Activated CD8-positive, alpha-beta memory T cell treated with anti-CD3 and anti-CD28 coated beads for 48 hours (primary cell): ENCODE measurements at places on chromosomes 3 and 15.

DNA sequence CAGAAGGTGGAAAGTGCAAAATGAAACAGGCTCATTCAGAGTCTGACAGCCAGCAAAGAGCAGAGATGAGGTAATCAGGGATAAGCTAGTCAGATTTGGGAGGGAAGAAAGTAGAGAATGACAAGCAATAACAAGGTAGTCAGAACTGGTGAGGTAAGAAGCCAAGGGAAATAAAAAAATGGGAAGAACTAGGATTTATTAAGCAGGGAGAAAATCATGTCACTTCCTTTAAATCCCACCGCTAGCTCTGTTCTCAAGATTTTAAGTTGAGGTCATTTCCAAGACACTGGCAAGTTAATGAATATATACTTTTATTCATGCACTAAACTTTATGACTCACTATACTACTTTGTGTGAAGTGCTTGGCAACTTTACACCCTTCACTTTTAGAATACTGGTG lies 1106.8 kb downstream of the IGSF11 start:
- no peak for DNase-seq

- DNase-seq: no peak
Measured at GRCh38 chr3:139394116-139394515, 4.7 kb upstream of the COPB2 start.

DNA sequence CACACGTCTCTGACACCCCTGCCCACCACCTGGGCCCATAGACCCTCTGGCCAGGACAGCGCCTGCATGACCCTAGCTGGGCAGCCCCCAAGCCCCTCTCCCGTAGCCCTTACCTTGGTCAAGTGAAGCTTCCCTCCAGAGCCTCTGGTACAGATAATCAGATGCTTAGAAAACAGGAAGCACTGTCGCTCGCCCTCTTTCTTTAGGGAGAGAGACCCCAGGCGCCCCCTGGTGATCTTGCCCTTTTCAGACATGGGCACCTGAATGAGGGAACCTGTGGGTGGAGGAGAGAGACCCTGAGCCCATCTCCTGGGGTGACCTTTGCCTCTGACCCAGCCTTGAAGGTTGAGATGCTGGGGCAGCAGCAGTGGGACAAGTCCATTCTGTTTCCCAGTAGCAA lies 65.4 kb downstream of the RASGRF1 start:
- DNase-seq: no peak

GRCh38 chr3:58073301-58074108 lies 65.3 kb downstream of the FLNB start:
- DNase-seq: no peak

DNA sequence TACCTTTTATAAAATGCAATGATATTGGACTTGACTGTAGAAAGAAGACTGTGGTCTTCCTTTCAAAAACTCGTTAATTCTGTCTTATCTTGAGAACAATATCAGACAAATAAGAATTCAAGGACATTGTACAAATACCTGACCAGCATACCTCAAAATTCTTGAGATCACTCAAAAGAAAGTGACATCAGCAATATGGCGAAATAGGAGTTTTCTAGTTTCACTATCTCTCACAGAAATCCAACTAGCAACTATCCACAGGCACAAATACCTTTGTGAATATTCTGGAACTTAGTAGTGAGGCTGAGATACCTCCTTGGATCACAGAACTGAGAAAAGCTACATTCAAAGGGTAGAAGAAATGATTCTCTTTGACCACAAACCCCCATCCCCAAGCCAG lies 419.7 kb downstream of the ZNF385D start:
- DNase-seq: no peak

DNA sequence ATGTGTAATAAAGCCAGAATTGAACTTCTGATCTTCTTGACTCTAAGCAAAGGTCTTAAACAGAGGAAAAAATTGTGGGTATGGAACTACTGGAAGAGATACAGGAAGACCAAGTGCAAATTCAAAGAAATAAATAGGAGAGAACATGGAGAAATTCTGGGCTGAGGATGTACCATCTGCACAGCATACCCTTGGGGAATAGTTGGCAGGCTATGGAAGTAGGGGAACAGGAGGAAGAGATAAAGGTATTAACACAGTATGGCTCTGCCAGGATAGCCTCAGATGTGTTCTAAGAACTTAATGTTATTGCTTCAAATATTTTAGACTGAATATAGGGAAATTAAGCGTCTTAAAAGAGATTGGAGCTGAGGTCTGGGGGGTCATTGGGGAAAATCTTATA lies 485.4 kb downstream of the CNTN3 start:
- no peak for DNase-seq

DNA sequence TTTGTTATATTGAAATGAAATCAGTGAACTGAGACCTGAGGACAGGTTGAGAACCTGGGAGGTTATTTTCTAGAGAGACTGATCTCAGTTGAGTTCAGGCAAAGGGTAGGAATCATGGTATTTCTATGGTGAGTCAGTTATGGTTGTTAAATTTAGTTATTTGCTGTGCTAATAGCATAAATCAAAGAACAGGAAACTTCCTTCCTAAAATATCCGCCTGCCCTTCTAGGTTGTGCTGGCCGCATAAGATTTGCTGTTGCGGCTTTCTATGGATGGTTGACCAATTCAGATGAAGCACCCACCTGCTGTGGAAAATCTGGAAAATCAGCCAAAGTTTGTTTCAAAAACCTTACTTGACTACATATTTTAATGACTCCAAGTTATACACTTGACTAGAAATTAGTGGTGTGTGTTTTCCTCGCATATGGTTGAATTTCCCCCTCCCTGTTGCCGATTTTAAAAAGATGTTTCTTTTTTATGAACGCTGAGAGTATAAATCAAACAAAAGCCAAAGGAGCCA lies 52.6 kb downstream of the PLCL2 start:
- DNase-seq: no peak

DNA sequence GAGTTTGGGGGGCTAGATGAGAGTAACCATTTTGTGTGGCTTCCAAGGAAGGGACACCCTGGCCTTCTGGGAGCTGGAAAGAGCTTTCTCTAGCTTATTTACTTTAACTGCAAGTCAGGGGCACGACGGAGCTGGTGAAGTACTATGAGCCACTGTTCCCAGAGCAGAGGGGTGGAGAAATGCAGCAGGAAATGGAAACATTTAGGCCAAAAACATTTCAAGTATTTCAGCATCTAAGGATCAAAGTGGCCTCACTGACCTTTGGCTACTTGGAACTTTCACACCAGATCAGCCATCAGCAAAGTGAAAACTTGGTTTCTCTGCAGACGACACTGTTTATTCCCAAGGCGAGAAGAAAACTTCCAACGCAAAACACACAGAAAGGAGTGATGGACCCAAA lies 7.9 kb downstream of the DGKG start:
- DNase-seq: no peak

- DNase-seq: peak; percentile 73
Measured at GRCh38 chr15:101251830-101252820, at the start of gene CHSY1. Gene CHSY1, minus strand, starts transcription at chr15:101252048. Its CDS starts 592 bp downstream, at chr15:101251456.

GRCh38 chr3:154786724-154787123 lies 293.4 kb upstream of the MME start:
- no peak for DNase-seq

DNA sequence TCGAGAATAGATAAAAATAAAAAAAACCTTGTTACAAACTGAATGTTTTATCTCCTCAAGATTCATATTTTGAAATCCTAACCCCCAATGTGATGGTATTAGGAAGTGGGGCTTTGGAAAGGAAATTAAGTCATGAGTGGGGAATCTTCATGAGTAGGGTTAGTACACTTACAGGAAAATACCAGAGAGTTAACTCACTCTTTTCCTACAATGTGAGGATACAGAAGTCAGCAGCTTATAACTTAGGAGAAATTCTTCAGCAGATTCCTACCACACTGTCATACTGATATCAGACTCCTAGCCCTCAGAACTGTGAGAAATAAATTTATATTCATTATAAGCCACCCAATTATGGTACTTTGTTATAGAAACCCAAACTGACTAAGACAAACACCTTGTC lies 453.1 kb downstream of the GBE1 start:
- DNase-seq: no peak

- no peak for DNase-seq
Measured at GRCh38 chr3:102715030-102715697, 280.3 kb downstream of the ZPLD1 start.

- no peak for DNase-seq
Measured at GRCh38 chr3:151275091-151275490, 3.3 kb downstream of the P2RY14 start.

DNA sequence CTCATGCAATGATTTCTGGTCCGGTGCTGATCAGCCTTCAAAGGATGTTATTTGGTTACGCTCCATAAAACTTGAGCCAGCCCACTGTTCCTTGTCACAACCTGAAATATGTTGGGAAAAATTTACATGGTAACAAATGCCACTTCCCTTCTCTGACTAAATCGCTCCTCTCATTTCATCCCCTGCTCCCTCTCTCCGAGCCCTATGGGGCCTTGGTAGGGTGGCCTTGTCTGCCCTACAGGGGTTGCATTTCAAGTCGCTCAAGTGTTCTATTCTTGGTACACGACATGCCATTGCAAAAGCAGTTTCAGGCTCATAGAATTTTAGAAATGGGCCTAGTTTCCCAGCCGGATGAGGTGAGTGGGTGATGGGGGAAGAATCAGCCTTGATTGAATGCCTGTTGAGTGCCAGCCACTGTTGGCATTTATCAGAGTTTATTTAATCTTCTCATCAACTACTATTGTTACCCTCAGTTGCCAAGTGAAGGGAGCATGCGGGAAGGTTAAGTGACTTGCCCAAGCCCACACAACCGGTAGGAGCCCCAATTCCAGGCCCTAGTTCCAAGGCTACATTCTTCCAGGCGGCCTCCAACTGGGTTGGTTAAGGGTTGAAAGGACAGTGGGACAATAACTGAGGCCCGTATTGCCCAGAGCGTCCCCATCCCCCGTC lies 961 bp upstream of the ABHD2 start:
- no peak for DNase-seq

- no peak for DNase-seq
Measured at GRCh38 chr3:57981483-57982087, 26.6 kb upstream of the FLNB start.

DNA sequence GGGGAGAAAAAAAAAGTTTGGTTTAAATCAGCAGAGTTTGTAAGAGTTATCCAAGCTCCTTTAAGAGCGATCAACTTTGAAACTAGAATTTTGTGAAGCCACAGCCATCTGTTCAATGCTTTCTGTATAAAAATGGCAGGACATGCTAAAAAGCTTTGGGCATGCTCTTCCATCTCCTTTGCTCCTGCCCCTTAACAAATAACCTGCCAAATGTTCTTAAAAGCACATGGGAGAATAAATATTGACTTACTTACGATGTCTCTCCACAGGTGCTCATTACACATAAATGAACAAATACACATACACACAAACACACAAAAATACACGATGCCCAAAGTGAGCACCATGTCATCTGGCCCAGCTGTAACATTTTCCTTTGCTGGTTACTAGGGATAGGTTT lies 211.8 kb upstream of the DPH6 start:
- no peak for DNase-seq

GRCh38 chr15:63831041-63831440 lies 2.7 kb downstream of the HERC1 start:
- DNase-seq: no peak

DNA sequence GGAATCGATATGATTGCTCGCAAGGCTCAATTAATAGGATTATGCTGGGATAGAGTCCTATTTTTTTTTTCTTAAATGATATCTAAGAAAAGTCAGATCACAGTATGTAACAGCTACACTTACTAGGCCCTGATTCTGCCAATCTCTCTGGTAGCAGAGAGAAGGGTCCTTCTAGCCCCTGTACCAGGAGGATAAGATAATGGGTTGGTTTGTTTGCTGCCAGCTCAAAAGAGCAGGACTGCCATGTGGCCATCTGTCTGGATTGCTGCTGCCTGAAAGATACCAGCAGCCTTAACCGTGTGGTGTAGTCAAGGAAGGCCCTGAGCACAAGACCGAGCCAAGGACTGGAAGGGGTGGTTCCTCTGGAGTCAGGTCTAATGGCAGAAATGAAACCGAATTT lies 236.4 kb downstream of the KLF13 start:
- no peak for DNase-seq
